ENCODE measurements at places on chromosomes 4 and X. TPM values are rescaled to one million over a fixed set of nuclear protein-coding genes. Genes with fewer than 3 reads are reported as not detected.

DNA sequence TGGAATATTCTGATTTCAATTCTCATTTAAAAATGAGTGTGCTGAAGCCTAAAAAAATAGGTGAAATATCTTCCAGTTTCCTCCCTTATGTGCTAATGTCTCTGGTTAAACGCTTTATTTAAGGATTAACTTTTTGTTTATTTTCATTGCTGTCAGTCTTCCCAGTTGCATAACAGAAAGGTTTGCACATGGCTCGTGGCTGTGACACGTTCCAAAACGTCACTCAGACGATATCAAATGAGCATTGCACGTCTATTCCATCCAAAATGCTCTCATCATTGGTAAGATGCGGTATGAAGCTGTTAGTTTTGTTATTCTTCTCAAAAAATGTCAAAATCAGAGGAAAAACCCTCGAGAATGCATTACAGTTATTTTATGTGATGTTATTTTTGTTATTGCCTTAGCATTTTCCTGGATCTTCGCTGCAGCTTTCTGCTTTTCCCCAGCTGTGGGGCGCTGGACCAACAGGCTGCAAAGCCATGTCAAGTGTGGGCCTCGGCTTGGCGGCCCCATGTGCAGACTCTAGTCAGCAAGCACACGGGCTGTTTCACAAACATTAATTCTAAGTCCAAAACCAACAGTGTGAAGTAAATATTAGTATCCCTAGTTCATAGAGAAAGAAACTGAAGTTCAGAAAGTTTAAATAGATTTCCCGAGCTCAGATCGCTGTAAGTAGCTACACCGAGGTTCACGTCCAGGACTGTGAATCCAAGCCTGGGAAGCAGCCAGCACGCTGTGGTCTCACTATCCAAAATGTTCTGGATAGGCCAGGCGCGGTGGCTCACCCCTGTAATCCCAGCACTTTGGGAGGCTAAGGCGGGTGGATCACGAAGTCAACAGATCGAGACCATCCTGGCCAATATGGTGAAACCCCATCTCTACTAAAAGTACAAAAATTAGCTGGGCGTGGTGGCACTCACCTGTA is 793.4 kb upstream of the FRG1 start:
- no peak for DNase-seq

Gene CXorf65
- polyA plus RNA-seq = not detected

DNA sequence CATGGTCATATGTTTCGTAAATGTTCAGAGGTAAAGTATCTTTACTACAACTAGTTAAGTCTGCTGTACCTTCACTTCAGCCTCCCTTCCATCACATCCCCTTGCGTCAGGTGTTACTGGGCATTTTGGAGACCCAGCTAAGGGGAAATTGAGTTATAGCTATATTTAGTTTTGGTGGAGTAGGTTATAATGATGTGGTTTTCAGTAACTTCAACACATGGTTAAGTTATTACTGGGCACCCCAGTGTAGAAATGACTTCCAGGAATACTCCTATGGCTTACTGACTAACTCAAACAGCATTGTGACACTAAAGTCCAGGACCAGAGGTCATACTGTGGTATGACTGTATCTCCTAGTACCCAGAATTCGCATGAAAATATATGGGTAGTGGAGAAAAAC is 23.4 kb upstream of the ACSL1 start:
- no peak for DNase-seq

- peak; percentile 55 for DNase-seq
Measured at GRCh38 chrX:46325312-46325877, 219.8 kb downstream of the ZNF674 start.

Gene CDS1
- 27.3 TPM for polyA plus RNA-seq

Gene NAA11
- not detected for polyA plus RNA-seq

DNA sequence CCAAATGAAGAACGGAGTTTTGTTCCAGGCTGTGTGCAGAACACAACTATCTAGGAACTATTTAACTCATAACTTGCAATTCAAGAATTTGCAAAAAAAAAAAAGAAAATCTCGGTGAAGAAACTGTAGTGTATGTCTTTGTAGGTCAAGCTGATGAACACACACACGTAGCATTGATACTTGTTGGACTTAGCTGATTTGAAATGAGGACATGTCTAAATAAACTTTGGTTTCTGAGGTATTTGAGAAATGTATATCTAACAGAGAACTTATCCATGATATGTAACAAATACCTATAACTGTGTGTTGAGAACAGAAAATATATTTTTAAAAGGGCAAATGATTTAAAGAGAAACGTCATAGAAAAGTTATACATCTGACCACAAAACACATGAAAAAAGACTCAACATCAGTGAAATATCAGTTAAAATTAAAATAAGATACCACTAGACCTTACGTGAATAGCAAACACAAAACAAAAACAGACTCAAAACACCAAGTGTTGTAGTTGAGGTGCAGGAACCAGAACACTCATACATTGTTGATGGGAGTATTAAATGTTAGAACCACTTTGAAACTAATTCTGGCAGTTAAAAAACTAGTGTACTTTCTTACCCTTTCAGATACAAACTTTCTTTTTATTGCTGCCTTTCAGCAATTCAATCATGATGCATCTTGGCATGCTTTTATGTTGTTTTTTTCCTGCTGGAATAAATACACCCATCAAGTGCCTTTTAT is 1535.8 kb upstream of the PCDH10 start:
- DNase-seq = no peak

- DNase-seq = no peak
Measured at GRCh38 chr4:111108153-111108552, 485.3 kb upstream of the PITX2 start.

DNA sequence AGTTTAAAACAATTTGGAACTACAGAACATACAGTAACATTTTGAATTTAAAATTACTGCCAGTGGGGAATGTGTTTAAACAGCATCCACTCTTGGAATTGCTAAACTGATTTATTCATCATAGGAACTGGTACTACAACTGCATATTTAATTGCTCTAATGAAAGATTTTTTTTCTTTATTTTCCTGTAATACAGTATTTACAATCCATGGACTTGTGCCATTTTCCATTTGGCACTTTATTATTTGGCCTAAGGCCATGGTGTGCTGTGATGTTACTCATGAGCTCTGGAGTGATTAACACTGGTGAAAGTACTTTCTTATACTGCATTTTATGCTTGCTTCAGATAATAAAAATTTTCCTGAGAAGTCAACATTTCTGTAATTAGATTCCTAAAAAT is 69.7 kb upstream of the NUDT6 start:
- DNase-seq = no peak

- DNase-seq = peak; percentile 20
Measured at GRCh38 chr4:32519060-32519459, 1798.9 kb downstream of the PCDH7 start.

DNA sequence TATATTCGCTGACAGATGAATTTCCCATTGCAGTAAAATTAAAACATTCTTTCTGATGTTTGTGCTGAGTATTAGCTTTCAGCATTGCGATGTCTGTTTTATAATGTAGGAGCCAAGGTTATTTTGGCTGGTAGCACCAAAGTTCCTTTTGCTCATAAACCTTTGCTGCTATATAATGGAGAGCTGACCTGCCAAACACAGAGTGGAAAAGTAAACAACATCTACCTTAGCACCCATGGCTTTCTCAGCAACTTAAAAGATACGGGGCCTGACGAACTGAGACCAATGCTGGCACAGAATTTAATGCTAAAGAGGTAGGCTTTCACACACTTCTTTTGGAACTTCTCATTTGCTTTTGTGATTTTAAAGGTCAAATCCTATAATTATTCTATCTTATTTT is 46.0 kb downstream of the WDR19 start:
- DNase-seq = no peak

DNA sequence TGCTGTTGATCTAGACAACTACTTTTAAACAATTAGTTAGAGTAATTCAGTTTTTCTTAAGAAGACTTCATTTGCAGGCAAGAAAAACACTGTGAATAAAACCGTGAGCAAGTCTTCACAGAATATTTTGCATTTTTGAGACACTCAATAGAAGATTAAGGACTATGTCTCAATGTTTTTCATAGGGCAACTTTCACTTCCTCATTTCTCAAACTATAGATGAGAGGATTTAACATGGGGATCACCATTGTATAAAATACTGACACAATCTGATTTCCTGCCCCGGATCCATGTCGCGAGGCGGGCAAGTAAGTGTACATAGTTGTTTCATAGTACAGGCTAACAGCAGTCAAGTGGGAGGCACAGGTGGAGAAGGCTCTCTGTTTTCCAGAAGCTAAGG is 108.8 kb upstream of the IGSF1 start:
- DNase-seq = no peak

DNA sequence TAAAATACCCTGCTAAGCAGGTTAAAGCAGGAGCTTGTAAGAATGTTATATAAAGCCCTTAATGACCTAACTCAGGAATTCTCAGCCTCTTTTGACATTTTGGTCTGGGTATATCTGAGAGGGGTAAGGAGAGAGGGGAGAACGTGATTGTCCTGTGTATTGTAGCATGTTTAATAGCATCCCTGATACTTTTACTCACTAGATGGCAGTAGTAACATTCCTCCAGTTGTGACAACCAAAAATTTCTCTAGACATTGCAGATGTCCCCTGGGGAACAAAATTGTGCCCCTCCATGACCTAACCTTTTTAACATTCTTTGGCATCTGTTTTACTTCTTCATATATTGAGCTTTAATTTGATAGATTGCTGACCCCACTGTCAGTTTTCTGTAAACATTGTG is 17.9 kb downstream of the SMARCA5 start:
- DNase-seq = no peak

GRCh38 chrX:118530219-118530911 is 34.8 kb downstream of the DOCK11 start:
- no peak for DNase-seq

- no peak for DNase-seq
Measured at GRCh38 chr4:3362431-3363287, 69.8 kb downstream of the RGS12 start.

- no peak for DNase-seq
Measured at GRCh38 chrX:154029439-154029838, 9.7 kb upstream of the IRAK1 start.

- DNase-seq = no peak
Measured at GRCh38 chr4:113835005-113835404, 73.5 kb upstream of the CAMK2D start.

- DNase-seq = no peak
Measured at GRCh38 chr4:13794819-13795565, 167.5 kb upstream of the BOD1L1 start.

GRCh38 chr4:106502106-106502699 is 133.6 kb upstream of the GIMD1 start:
- DNase-seq = peak; percentile 39

- DNase-seq = no peak
Measured at GRCh38 chrX:100413229-100413628, 3.2 kb upstream of the PCDH19 start.

DNA sequence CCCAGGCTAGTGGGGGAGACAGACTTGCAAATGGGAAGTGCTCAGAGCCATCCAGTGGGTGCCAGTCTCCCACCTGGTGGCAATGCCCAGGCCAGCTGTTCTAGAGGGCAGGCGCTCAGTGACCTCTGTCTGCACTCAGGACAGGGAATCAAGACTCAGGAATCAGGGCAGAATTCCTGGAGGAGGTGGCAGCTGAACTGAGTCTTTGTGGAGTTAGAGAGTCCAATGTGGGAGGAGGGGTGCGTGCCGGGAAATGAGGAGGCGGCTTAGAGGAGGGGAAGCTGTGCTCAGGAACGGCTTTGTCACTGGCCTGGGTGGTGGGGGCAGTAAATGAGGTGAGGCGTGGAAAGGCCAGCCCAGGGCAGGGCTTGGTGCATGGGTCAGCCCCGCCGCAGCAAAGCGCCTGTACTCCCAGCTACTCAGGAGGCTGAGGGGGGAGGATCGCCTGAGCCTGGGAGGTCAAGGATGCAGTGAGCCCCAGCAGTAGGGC is 31.3 kb upstream of the SORCS2 start:
- no peak for DNase-seq

DNA sequence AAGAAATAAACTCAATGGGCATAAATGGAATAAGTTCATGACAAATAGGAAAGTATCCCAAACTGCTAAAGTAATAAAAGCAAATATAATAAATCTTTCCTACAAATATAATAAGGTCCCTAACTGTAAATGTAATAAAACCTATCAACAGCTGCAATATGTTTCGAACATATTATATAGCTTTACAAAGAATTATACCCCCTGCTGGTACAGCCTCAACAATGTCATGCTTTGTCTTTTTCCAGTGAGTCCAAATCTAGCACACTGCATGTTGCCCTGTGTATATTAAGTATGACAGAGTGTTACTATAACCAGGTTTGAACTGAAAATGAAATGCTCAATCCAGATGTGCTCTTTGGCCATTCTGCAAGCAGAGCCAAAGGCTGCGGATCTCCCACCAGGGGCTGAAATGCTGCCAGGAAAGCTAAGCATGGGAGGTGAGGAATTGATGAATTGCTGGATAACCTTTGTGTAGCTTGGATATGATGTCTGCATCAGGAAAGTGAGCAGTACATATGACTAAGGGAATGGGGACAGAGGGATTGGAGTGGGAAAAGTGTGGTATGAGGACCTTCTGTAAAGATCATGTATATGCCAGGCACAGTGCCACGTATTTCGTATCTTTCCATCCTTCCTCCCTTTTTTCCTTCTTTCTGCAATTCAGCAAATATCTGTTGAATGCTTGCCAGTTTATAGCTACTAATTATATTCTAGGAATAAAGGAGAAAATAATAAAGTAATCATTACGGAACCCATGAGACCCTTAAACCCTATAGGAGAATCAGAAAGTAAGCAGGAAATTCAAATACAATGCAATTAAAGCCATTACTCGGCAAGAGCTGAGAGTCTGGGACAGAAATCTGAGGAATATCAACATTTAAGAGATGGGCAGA is 954.6 kb upstream of the LCORL start:
- no peak for DNase-seq

DNA sequence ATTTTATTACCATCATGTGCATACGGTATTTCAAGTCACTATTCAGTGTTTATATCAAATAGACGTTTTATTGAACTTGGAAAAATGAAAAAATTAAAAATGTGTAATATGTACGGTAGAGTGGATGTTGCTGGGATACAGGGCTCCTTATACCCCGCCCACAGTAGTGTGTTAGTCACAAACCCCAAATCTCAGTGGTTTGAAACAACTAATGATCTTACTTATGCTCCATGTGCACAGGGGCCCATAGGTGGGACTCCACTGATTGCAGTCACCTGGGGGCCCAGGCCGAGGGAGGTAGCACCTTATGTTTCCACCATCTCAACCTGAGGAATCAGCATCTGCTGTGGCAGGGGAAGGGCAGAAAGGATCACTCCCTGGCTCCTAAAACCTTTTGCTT is 18.1 kb downstream of the LSM6 start:
- no peak for DNase-seq

Measured in renal cortex interstitium (tissue), 15 donors.